Esophagus muscularis mucosa (tissue), 4 donors: ENCODE measurements at places on chromosomes 5 and 9. TPM values are rescaled to one million over a fixed set of nuclear protein-coding genes. Genes with fewer than 3 reads are reported as not detected.

SLC25A48 gene
- total RNA-seq, result 0.42 TPM

CLK4 gene
- total RNA-seq, result 16.7 TPM

AK8 gene
- total RNA-seq, result 1.4 TPM

ZDHHC11 gene
- total RNA-seq, result 4.3 TPM

PTGDS gene
- total RNA-seq, result 25.7 TPM

PCDHGA1 gene
- 1.2 TPM for total RNA-seq

UBQLN1 gene
- total RNA-seq, result 118 TPM

RNF14 gene
- total RNA-seq, result 94.1 TPM

LHX3 gene
- total RNA-seq, result not detected

GZMA gene
- 1.4 TPM for total RNA-seq

LCN2 gene
- not detected for total RNA-seq

CCL28 gene
- 2.3 TPM for total RNA-seq
